ENCODE measurements at places on chromosomes 2 and 18.

DNA sequence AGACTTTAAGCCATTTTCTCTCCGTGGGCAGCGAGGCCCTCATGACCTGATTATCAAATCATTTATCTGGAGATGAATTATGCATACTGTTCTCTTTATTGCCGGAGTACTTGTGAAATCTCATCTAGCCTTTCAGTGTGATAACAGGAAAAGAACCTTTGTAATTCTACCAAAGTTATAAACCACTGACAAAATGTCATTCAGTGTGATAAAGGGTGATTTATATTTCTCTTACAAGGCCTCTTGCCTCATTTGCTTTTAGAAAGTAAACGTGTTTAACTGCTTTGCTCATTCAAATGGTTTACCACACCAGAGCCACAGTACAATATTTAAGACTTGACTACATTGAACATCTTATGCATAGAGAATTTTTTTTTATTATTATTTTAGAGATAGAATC is 13.8 kb downstream of the MTCL1 start:
- no peak for DNase-seq

GRCh38 chr2:105827351-105828096 is 82.8 kb downstream of the NCK2 start:
- DNase-seq, result no peak

DNA sequence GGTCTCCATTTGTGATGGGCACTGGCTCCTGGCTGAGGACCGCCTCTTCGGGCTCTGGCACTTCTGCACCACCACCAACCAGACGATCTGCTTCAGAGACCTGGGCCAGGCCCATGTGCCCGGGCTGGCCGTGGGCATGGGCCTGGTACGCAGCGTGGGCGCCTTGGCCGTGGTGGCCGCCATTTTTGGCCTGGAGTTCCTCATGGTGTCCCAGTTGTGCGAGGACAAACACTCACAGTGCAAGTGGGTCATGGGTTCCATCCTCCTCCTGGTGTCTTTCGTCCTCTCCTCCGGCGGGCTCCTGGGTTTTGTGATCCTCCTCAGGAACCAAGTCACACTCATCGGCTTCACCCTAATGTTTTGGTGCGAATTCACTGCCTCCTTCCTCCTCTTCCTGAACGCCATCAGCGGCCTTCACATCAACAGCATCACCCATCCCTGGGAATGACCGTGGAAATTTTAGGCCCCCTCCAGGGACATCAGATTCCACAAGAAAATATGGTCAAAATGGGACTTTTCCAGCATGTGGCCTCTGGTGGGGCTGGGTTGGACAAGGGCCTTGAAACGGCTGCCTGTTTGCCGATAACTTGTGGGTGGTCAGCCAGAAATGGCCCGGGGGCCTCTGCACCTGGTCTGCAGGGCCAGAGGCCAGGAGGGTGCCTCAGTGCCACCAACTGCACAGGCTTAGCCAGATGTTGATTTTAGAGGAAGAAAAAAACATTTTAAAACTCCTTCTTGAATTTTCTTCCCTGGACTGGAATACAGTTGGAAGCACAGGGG is 5.5 kb downstream of the TMEM37 start:
- no peak for DNase-seq

DNA sequence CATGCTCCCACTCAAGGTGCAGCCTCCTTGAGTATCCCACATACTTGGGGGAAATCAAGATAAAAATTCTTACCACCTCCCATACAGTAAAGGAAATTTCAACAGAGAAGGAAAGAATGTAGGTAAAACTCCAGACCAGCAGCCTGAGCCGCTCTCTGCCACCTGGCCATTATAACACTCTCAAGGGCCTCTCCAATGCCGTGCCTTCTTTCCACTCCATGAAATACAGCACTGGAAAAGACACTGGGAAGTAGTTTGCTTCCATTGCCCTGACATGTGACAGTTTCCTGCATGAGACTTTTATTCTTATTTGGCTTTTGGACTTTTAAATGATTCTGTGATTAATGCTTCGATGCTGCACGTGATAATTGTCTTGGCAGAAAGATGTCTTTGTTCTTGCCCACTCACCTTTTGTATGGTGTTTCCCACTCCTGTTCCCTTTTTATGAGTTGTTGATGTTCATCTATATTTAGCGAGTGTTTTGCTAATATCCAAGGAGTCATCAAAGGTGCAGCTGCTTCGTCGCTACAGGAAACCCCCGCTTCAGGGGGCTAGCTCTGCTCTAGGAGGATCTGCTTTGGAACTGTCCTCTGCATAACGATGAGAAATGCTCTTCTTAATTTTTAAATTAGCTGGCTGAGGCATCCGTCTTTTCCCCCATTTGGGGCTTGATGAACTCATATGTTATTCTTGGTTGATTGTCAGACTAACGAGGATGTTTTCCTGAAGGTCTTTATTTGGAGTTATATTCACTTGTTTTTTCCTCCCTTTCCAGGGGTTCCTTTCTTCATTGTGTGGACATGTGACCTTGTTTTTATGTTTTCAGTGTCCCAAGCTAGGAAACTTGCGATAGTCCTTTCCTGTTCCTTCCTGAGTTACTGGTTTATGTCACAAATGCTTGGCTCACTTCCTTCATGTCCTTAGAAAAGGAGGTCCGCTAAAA is 179.4 kb downstream of the TXNL1 start:
- no peak for DNase-seq
